Activated CD4-positive, alpha-beta T cell treated with anti-CD3 and anti-CD28 coated beads, Interleukin-10, Interleukin-2, amounts not matched to agents 100 ng/mL and 50 ng/mL, durations not matched to agents 16 hours and 8 hours (primary cell): ENCODE measurements at places on chromosomes 2 and 18.

DNA sequence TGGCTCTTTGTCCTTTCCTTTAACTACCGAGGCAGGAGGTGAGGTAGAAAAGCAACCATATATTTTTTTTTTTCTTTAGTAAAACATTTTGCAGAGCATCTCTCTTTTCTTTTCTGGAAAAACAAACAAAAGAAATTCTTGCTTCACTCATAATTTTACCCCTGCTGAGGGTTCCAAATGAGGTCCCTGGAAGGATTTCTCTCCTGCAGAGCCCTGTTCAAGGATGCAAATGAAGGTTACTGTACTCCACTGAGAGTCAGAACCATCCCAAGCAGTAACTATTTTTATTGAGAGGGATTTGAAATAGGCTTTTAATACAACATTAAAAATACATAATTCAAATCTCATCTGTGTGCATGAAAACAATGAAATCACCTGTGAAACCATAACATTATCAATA is 19.5 kb upstream of the MYO1B start:
- DNase-seq, result no peak

- DNase-seq, result peak; percentile 36
Observed at GRCh38 chr18:74901362-74902146, 303.9 kb downstream of the ZNF407 start.

DNA sequence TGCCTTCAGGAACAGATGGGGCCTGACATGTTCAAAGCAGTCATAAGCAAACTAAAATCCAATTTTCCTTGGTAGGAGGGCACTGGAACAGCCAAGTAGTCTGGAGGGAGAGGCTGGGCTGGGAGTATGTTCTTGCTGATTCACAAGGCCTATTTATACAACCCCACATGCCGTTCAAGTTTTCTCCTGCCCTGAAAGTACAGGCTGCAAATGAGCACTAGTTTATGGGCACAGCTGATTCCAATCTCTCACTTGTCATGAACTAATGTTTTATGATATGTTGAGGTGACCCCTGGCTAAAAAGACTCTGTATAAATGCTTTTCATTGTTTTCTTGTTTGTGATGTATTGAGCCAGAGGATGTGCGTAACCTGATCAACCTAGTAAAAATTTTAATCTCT is 183.4 kb upstream of the SRD5A2 start:
- no peak for DNase-seq

DNA sequence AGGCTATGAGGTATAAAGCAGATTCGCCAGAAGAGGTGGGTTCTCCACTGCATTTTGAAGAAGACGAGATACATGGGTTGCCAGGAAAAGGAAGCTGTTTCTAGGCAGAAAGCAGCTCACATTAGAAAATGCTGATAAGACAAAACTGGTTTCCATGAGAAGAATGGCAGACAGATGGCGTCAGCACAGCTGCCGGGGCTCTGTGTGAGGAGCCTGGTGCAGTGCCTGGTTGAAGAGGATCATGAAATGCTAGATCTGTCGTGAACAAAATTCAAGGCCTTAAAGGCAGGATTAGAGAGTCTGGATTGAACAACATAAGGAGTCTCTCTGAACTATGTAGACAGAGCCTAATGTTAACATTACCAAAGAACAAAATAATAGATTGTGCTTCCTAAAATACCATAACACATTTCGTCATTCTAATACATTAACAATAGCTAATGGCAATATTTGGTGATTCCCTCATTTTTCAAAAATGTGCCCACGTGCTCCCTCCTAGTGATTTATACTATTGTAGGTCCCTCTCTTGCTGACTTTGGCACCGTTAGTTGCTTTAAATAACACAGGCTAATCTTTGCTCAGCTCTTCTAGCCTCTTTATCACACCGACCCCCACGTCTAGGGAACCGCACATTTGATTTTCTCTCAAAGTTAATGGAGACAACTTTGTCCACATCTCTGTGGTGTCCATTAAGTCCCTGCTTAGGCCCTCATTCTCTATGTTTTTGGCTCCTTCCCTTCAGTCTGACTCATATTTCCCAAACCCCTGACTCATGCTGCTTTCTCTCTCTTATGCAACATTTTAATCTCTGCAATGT is 38.2 kb downstream of the EFEMP1 start:
- DNase-seq, result no peak

DNA sequence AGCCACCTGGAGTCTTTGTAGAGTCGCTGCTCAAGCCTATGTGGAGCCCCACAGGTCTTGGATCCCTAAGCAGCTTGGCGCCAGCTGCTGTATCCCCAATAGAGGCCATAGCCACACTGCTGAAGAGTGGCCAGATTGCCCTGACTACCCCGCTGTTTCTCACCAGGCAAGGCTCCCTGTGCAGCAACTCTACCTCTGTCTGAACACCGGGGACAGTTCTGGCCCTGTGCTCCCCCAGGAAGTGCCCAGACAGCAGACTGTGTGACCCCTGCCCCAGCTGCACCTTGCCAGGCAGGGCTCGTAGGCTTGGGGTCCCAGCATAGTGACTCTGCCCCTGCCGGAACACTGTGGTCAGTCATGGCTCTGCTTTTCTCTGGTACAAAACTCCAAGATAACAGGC is 53.5 kb upstream of the GALNT13 start:
- no peak for DNase-seq

GRCh38 chr2:31129375-31130171 is 8.7 kb downstream of the GALNT14 start:
- no peak for DNase-seq

DNA sequence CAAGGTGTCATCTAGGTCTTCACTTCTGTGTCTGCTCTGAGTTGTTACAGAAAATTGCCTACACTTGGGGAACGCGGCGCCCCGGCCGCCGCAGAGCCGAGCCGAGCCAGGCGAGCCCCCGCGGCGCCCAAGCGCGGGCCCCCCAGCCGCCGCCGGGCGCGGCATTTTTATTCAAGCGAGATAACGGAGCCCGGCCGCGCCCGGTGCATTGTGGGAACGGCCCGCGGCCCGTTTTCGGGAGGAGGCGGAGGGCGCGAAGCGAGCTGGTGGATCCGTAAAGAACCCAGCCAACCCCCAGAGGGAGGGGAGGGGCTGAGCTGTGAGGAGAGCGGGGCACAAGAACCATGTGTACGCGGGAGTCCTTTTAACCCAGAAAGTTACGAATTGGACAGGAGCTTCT is 191.8 kb downstream of the FTCDNL1 start:
- DNase-seq, result peak; percentile 22

DNA sequence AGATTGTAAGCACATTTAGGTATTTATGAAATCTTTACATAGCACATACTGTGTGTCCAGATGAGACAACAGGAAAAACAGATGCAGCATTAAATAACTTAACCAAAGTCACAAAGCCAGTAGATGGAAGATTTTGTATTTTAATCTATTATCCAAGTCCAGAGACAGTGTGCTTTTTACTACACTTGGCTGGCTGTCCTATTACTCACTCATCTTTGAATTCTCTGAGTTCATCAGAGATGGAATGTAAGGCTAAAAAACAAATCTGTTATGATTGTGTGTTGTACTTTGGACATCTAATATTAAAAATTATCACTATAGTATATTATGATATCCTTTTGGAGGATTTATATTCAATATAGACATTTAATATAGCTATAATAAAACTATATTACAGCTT is 1189.4 kb downstream of the DSC3 start:
- DNase-seq, result no peak

DNA sequence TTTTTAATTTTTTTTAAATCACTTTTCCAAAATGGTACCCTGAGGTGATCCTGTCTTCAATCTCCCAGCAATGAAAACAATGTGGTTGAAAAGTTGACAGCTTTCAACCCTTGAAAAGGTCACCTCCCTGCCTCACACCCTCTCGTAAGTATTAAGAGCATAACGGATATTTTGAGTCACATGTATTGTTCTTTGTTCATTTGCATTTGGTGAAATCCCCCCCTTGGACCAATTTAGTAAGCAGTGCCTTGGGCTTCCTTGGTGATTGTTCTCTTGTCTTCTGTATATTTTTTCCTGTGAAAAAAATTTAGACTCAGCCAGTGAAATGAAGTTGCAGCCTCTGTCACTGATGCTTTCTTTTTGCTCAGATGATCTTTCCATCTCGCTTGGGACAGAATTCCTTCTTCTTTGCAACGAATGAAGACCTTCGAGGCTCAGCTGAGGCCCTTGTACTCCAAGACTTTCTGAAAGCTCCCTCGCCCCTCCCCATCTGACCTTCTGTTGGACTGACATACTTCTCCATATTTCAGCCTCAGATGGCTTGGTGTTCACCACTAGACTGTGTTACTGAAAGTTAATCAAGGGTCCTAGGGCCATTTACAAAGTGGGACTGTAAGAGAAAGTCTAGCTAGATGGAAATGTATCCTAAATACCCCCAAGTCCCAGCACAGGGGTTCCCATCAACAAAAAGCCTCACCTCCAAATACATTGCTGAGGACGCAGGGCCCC is 158.4 kb downstream of the BCL2 start:
- DNase-seq, result peak; percentile 92

- DNase-seq, result peak; percentile 78
Observed at GRCh38 chr2:226802573-226802972, 3.0 kb upstream of the IRS1 start.

DNA sequence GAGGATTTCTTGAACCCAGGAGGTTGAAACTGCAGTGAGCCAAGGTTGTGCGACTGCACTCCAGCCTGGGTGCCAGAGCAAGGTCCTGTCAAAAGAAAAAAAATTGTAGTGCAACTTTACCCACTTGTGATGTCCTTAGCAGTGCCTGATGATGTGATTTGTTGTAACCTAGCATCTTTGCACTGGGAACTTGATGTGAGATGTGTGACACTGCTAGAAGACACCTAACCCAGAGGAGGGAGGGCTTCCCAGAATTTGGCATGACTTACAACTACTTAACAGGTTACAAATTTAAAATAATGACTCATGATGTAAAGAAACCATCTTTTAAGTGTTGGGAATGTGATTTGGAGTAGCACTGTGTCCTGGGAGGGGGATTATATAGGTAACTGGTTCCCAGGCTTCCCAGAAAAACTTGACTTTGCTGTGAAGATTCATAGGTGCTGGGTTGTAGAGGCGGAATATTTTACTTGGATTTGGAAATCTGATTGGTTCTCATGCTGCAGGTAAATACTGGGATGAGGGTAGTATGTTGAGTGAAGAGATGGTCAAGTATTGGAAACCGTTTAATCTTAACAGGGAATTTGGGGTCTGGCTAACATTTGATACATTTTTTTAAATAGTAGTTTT is 3.7 kb downstream of the EEF1B2 start:
- DNase-seq, result peak; percentile 9

DNA sequence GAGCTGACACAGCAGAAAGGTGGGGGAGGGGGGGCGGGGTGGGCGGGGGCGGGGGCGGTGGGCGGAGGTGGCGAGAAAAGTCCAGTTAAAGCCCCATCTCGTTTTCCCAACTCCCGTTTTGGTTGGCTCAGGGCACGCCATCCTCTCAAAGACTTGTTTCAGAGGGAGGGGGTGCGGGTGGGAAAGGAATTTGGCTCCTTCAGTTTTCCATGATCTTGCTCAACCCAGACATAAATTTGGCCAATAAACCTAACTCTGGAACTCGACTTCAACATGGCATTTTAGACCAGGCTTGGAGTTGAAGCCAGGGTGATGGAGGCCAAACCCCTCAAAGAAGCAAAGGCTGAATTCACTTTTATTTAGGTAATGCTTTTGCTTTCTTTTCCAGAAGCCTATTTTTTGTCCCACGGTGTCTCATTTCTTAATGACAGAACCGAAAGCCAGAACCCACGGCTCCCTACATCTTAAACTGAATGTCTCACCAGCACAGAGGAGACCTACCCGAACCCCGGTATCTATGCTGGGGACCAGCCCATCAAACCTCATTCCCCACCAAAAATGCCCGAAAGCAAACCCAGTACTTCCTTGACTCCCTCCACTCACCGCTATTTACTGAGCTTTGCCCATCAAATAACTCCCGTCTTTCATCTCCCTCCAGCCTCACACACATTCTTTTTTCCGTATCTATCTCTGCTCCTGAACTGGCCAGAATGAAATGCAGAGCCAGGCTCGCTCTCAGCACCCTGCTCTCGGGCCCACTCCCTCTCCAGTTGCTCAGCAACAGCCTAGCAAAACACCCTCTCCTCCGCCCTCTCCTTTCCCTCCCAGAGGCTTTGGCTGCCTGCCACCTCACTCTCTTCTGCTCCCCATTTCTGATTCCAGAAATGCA is 4.3 kb downstream of the IGFBP5 start:
- DNase-seq, result peak; percentile 23

GRCh38 chr18:1002653-1003178 is 98.0 kb downstream of the ADCYAP1 start:
- DNase-seq, result no peak

DNA sequence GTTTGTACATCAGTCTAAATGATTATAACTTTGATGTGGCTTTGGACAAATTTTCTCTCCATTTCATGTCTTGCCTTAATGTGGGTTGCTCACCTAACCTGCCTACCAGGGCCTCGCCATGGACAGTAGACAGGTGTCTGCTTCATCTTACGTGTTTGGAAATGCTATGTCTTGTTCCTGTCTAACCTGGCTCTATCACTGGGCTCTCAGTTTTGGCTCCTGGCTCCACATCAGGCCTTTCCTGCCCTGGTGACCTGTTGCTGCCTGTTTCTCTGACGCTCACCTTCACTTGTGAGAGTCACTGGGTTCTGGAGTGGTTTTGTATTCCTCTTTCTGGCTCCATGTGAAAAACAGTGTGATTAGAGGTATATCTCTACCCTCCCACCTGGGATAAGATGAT is 65.9 kb downstream of the PHLPP1 start:
- no peak for DNase-seq

- DNase-seq, result no peak
Observed at GRCh38 chr2:127560931-127561280, 25.4 kb downstream of the MYO7B start.

GRCh38 chr2:201149064-201149820 is 33.3 kb downstream of the CFLAR start:
- DNase-seq, result no peak

DNA sequence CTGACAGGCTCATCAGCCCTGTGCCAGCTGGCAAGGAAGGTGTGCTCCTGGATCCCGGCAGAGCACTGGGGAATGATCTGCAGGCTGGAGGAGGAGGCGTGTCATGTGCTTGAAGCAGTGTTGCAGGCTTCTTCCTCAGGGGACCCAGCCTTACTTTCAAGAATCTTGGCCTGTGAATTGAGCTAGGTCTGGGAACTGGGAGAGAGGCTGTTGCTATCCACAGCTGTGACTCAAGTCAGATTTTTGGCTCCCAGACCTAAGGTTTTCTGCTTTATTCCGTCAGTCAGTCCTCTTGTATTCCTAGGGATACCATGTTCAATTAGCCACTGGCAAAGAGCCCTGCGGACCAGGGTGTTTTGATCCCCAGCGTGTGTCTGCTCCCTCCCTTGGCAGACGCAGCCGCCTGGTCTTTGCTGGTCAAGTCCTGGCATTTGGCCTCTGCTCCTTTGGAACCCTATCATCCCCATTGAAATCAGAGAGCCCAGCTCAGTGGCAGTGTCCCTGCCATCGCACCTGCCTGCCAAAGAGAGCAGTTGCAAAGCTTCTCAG is 32.4 kb downstream of the ASB1 start:
- no peak for DNase-seq

GRCh38 chr2:73063472-73063871 is 8.0 kb downstream of the SFXN5 start:
- no peak for DNase-seq

GRCh38 chr2:148300544-148300943 is 279.7 kb downstream of the MBD5 start:
- DNase-seq, result no peak

- no peak for DNase-seq
Observed at GRCh38 chr18:76487782-76488181, 7.3 kb downstream of the ZNF516 start.
